ENCODE measurements at places on chromosomes 7 and 10. TPM values are rescaled to one million over a fixed set of nuclear protein-coding genes. Genes with fewer than 3 reads are reported as not detected.
A peak's percentile ranks its signal among the peaks of the same experiment; 100 is the strongest.

- peak; percentile 58 for DNase-seq
Observed at GRCh38 chr7:128347647-128348097, 4.0 kb upstream of the RBM28 start.

- DNase-seq, result peak; percentile 35
Observed at GRCh38 chr10:102628451-102628911, 15.8 kb upstream of the TRIM8 start.

The NPC1L1 gene
- polyA plus RNA-seq, result 25.3 TPM

- peak; percentile 57 for DNase-seq
Observed at GRCh38 chr10:131983780-131984179, 2.1 kb upstream of the BNIP3 start.

- DNase-seq, result peak; percentile 74
Observed at GRCh38 chr10:103481974-103482531, 3.0 kb upstream of the CALHM3 start.

DNA sequence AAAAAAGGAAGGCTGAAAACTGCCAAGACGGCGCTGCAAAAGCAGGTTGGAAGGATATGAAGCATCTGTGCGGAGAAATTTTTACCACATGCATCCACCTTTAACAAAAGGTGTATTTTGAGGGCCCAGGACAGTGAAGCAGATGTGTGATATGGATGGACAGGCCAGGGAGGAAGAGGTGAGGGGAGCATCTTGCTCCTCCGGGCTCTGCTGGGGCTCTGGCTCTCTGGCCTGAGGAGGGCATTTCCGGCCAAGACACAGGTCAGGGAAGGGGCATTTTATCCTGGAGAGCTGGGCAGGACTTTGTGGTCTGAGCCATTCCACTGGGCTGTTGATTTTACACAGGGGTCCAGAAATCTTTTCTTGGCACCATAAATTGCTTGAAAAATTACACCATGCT lies 175.1 kb downstream of the ZMYND11 start:
- no peak for DNase-seq

GRCh38 chr7:1220977-1221745 lies 11.5 kb upstream of the UNCX start:
- DNase-seq, result peak; percentile 1

The CALCR gene
- not detected for polyA plus RNA-seq

- DNase-seq, result no peak
Observed at GRCh38 chr10:129936923-129937300, 27.2 kb downstream of the EBF3 start.

The ANXA8 gene
- polyA plus RNA-seq, result 296 TPM

DNA sequence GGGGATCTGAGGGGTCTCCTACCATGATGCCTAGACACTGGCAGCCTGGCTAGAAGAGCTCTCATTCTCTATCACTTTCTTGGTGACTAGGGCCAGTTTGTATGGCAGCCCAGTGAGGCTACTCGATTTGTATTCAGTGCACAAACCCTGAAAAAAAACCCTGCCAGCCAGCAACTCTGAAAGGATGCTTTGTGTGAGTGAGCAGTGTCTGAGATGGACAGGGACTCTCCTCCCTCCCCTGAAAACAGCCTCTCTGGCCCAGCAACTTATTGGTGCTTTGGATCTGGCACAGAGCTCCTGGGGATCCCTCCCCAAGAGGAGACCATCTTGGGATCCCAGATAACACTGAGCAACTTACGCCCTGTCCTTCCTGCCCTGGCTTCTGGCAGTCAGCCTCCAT lies 10.8 kb upstream of the LRRC4 start:
- DNase-seq, result no peak

The LSM5 gene
- 92.7 TPM for polyA plus RNA-seq

DNA sequence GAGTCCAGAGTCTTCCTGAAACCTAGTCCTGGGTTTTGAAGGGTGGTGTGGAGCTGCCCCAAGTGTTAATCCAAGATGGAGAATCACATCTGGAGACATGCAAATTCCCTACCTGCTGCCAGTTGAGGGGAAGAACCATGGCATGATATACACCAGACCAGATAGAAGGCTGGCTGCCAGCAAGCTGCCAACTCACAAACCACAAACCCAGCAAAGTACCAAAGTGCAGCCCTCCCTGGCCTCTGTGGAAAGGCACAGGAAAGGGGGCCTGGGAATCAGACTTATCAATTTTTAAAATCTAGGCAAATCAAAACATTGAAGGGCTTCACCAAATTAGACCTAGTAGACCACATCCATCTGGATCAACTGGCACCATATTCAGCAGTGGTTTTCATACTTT lies 157.0 kb downstream of the TMEM26 start:
- DNase-seq, result no peak

DNA sequence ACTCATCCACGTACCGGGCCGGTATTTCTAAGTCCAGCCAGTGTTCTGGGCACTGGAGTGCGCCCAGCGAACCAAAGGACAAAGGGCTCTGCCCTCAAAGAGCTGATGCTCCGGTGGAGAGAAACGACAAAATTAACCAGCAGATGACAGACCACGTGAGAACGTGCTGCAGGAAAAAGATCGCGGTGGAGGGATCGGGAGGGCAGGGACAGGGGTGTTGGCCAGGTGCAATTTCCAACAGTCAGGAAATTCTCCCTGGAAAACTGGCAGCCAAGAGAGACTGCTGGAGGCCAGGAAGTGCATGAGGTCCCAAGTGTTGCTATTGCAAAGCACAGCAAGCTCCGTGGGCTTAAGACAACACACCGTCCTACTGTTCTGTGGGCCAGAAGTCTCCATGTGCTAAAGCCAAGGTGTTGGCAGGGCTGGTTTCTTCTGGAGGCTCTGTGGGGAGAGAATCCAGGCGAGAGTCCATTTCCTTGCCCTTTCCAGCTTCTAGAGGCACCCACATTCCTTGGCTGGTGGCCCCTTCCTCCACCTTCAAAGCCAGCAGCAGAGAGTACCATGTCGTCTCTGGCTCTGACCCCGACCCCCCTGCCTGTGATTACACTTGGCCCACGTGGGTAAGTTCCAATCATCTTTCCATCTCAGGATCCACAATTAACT lies 21.3 kb upstream of the AMZ1 start:
- DNase-seq, result no peak

- no peak for DNase-seq
Observed at GRCh38 chr7:27165996-27166530, 726 bp upstream of the HOXA9 start.

The CALHM2 gene
- polyA plus RNA-seq, result 7.9 TPM

DNA sequence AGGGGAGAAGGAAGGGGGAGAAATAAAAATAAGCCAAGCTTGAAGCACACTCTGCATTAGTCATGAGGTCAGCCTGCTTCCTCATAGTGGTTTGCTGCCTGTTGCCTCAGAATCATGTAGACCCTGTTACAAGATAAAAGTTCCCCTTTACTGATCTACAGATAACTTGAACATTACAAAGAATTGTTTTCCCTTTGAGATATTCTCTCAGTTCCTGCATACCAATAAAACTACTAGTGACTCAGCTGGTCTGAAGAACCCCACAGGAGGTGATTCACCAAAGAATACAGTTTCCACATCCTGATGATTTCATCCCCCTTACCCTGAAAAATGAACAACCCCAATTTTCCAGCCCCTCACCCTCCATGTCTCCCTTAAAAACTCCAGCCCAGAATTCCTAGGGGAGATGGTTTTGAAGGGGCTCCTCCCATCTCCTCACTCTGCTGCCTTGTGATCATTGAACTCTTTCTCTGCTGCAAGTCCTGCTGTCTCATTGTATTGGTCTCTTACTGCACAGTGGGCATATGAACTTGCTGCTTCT lies 31.5 kb upstream of the NRP1 start:
- no peak for DNase-seq

The THSD7A gene
- polyA plus RNA-seq, result 4.0 TPM

The CH25H gene
- 3.8 TPM for polyA plus RNA-seq

The TMEM130 gene
- polyA plus RNA-seq, result 3.3 TPM

The LIPM gene
- polyA plus RNA-seq, result not detected

- DNase-seq, result no peak
Observed at GRCh38 chr10:130231251-130231741, 95.1 kb downstream of the GLRX3 start.

The AKR1C8 gene
- 0.19 TPM for polyA plus RNA-seq

The STX1A gene
- 27.1 TPM for polyA plus RNA-seq

DNA sequence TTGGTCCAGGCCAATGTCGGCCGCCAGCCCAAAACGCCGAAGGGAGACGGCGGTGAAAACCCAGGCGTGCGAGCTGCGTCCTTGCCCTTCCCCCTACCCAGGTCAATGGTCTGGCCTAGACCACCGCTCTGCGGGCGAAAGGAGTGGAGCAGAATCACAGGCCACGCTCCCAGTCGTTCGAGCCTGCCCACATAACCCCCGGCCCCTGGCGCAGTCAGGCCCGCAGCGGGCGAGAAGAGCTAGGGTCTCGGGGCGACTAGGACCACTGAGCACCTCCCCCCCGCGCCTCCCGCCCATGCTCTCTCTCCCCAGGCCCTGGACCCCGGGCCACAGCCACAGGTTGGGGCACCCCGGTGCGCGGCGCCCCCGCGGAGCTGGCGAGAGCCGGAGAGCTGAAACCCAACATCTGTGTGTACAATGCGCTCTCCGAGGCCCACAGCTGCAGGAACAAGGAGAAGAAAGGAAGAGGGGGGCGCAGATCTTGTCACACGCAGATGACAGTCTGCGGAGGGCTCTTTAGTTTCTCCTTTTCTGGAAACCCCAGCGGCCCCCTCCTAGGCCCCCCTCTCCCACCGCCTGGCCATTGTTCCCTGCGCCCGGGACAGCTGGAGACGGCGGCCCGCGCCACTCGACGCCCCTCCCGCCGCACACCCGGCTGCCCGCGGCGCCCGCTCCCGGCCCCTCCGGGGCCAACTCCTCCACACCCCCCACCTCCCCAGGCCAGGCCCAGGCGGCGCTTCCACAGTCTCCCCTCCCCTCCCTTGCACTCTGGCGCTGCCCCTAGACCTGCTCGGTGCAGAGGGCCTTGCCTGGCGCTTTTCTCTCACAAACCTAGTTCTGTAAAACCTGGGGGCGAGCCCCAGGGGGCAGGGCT lies 355.0 kb downstream of the DNAJB6 start:
- DNase-seq, result no peak

The DDX50 gene
- 19.5 TPM for polyA plus RNA-seq

DNA sequence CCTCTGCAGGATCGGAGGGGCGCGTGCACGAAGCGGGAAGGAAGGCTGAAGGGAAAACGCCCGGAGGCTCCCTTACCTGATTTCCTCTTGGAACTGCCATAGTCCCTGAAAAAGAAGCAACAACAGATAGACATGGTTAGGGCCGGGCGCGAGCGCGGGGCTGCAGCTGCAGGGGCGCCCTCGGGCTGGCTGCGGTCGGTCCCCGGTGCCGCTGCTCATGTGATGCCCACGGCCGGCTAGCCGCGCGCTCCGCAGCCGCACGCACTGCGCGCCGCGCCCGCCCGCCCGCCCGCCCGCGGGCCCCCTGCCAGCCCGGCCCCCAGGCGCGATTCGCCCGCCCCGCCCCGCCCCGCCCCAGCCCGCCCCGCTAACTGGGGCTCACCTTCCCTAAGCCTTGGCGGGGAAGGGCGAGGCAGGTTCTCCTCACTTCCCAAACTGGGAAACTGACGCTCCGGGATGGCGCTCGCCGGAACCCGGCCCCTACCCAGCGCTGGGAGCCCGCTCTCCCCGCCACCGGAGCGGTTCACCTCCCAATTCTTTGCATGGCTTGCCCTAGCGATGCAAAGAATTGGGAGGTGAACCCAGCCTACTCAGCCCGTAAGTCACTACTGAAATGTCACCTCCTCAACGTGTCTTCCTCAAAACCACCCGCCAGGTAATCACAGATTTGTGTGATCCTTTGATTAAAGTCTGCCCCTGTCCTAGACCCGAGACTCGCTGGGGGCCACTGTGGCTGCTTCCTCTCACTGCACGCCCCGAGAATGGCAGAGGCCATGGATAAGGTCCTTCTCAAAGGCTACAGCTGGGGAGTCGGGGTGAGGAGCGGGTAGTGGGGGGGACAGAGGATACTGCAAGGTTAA lies 162.2 kb downstream of the SH3PXD2A start:
- DNase-seq, result peak; percentile 68

GRCh38 chr10:60185421-60185820 lies 204.3 kb downstream of the ANK3 start:
- no peak for DNase-seq

The TET1 gene
- polyA plus RNA-seq, result 3.2 TPM

GRCh38 chr7:44111761-44112160 lies 7.6 kb downstream of the AEBP1 start:
- DNase-seq, result no peak

DNA sequence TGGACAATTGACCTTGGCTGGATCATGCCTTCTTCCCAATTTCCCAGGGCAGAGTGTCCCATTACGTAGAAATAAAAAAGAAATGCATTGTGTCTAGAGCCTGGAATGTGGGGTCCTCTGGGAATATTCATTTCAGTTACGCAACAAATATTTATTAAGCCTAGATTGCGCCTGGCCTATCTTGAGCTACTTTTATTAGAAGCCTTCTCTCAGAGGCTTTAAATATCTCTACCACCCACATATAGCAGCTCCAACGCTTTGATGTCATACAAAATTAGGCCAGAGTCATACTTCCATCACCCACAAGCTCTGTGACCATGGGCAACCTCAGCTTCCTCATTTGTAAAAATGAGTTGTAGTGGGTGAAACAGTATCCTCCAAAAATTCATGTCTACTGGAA lies 24.9 kb upstream of the CARD11 start:
- no peak for DNase-seq

The TMEM176A gene
- polyA plus RNA-seq, result 343 TPM

DNA sequence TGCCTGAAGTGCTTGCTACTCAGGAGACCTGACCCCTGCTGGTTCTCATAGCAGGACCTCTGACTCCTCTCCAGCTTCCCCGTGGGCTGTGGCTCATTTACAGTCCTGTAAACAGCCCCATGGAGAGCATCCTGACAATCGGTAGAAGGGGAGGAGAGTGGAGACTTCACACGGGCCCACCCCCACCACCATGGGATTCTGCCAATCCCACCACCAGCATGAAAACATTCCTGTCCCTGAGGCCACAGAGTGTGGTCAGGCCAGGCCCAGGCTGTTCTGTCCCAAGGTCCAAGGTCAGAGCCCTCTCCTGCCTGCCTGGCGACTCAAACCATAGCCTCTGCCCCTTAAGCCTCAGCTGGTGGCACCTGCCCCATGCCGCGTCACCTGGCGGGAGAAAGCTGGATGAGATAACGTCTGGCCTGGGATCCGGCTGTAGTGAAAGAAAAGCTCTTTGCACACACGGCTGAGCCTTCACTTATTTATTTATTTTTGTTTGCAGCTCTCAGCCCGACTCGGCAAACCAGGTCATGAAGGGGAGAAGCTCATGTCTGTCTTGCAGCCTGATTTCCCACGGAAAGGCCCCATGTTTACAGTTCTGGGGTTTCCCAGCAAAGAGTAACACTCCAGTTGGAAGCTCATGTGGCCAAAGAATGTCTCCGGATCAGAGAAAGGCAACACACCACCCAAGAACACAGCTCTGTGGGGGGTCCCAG lies 293.6 kb upstream of the ZMIZ1 start:
- DNase-seq, result peak; percentile 79

GRCh38 chr7:24914465-24914859 lies 65.5 kb downstream of the OSBPL3 start:
- no peak for DNase-seq

The GIMAP2 gene
- polyA plus RNA-seq, result 0.23 TPM
